ENCODE measurements at places on chromosomes 7 and 10.

DNA sequence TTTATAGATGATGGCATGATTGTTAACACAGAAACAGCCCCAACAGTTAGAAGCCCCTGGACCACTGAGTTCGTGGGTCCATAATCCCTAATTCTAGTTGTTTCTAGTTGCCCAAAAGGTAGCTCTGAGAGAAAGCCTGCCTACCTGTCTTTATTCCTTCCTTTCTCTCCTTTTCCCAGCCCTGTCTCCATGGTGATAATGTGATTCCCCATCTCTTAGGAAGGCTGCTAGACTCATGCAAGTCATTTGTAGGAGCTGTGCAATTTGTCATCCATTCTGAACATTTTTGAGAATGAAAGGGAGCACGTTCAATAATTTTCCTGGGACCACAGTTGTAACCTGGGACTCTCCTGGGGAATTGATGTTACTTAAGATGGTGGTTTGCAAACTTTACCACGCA is 183.4 kb downstream of the EMX2 start:
- no peak for DNase-seq

- no peak for DNase-seq
Observed at GRCh38 chr10:1153805-1154351, 97.7 kb downstream of the WDR37 start.

DNA sequence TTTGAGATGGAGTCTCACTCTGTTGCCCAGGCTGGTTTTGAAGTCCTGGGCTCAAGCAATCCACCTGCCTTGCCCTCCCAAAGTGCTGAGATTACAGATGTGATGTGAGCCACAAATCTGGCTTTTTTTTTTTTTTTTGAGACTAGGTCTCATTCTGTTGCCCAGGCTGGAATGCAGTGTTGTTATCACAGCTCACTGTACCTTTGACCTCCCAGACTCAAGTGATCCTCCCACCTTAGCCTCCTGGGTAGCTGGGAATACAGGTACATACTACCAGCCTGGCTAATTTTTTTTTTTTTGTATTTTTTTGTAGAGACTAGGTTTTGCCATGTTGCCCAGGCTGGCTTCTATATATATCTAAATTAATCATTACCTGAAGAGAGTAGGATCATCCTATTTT is 62.4 kb downstream of the HIF1AN start:
- DNase-seq = no peak

DNA sequence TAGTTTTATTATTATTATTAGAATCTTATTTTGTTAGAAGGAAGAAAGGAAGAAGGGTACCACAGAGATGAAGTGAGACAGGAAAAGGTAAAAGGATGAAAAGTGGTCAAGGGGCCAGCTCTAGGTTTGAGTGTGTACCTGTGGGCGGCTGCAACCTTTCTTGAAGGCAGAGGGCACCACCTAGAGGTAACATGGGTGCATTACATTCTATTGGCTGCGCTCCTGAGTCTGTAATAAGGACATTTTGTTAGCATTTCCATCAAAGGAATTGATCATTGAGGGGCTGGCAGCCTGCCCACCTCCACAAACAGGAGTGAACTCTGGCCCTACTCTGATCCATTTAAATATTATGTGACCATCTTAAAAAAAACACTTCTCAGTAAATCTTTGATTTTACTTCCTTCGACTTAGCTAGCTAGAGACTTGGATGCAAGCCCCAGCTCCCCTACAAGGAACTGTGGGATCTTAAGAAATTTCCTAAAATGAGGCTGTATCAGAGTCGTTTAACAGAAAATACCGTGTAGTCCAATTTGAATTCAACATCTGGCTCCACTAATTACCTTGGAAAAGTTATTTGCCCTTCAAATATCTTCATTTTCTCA is 610.4 kb downstream of the IPMK start:
- no peak for DNase-seq

DNA sequence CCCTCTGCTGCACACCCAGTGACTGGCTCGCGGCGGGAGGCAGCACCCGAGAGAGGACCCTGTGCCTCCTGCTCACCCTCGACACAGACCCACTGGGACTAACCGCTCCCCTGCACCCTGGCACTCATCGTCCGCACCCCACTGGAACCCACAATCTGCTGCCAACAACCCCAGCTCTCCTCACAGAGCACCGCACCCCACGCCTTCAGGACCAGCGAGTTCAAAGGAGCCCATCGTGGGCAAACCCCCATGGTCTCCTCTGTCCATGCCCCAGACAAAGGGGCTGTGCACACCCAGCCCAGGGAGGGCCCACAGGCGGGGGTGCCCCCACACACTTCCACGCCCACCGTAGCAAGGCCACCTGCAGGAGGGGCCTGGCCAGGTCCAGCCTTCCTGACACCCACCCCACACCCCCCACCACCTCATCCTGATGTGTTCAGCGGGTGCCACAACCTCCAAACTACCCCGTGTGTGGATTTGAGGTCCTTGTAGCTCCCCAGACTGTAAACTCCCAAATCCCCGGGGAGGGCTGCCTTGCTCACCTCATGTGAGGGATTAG is 14.0 kb downstream of the RASGEF1A start:
- no peak for DNase-seq

DNA sequence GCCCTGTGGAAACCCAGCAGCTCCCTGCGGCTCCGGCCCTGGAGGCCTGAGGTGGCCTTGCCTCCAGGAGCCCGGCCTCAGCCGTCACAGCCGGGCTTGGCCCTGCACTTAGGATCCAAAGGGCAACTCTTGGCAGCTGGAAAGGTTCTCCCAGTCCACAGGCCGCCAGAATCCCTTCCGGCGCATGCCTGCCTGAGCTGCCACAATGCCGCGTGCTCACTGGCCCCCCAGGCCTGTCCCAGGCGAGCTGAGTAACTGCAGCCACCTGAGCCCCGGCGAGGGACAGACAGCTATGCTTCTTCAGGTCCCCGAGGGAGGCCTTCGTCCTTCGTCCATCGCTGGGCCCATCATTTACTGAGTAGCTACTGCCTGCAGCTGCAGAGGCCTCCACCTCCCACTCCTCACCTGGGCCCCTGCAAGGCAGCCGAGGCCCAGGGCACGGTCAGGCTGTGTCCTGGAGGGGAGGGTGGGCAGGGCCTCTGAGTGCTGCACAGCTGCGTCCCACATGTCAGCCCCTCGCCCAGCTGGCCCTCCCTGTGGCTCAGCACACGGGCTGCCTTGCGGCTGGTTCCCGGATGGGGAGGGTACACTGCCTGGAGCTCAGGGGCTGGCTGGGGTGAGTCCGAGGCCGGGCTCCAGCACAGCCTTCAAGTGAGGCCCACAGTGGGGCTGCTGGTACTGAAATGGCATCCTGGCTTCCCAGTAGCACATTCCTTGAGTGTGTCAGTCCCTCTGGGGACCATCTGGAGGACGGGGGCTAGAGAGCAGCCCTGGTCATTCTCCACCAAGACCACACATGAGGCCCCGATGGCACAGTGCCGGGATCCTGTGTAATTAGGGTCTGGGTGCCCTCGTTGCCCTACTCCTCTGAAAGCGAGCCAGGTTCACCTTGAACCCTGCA is 172.5 kb downstream of the ELFN1 start:
- DNase-seq = no peak

GRCh38 chr10:16915300-16915699 is 98.1 kb upstream of the RSU1 start:
- no peak for DNase-seq

DNA sequence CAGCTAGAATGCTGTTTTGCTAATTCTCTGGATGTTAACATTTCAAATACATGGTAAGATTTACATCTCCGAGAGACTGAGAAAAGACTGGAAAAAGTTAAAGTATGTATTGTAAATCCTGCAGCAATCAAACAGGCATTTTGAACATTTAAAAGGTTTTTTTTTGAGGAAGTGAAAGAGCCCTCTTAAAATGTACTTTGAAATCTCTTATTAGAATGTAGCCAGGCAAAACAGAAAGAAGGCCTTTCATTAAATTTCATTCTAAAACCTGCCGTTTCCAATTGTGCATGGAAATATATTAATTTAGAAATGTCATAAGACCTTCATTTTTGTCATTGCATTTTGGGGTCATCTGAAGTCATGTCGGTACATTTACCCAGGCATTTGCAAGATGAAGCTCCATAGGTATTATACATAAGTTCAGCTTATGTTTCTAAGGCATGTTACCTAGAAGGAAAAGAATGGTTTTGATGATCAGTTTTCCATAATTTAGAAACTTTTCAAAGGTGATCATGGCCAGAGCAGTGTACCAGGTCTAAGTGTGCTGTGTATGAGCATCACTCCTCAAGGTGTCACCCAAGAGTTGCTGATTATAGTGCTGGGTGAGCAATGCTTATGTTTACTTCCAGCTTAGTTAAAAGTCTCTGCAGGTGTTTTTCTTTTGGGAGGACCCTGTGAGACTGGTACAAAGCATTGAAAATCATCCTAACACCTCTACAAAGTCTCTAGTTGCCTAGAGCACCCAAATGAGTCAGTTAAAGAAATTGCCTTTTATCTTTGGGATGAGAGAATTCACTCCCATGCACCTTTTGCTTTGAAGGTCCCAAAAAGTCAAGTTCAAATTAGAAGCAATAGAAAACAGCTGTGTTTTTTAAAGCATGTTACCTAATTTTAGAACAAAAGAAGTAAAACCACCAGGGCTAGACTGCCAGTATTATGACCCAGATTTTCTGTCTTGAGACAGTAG is 7.1 kb downstream of the ZNF736 start:
- DNase-seq = no peak

DNA sequence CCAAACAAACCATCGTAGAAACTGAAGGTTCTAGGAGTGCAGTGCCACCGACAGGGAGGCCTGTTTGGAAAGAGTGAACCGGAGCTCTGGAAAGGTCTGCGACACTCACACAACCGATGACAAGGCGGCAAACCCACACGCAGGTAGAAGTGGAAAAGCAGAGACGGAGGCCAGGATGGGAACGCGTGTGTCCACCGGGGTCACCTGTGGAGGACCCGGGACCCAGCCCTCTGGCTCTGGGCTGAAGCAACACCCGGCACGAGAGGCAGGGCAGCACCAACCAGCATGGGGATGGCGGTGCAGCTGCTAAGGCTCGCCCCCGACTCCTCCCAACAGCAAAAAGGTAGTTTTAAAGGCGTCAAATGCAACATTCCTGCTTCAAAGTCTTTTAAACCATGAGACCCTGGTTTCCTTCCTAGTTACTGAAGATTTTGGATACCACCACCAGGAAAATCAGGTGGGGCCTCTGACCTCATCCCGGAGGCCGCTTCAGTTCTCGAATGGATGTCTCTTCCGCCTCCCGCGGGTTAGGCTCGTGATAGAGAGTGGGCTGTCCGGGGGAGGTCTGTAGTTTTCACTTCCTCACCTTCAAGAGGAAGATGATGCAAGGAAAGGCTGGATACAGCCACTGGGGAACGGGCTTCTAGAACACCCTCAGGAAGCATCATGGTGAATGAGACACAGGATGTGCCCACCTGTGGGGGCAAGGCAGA is 115.5 kb downstream of the SMURF1 start:
- no peak for DNase-seq

DNA sequence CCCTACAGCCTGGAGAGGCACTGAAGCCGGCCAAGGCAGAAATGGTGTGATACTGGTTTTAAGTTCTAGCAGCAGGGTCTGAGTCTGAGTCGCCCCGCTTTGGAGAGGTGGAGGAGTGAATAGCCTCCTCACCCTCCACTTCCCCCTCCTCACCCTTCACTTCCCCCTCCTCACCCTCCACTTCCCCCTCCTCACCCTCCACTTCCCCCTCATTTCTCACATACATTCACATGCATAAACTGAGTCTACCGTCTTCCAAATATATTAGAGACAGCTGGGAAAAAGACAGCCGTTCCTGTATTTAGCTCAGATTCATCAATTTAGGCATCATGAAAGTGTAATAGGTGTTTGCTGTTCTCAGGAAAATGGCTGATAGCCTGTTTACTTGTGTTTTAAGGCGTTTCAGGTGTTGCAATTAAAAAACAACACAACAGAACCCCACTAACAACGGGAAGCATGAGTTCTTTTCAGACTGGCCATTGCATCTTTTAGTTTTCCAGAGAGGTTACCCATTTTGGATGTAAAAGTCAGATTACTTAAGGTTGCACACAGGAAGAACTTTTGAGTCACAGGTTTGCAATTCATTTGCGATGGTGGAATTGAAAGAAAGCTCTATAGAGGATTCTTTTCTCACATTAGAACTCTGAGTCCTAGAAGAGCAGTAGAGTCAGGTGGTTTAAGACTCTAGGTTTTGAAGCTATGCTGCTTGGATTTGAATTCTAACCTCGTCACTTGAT is 861 bp downstream of the NRBF2 start:
- DNase-seq = no peak

DNA sequence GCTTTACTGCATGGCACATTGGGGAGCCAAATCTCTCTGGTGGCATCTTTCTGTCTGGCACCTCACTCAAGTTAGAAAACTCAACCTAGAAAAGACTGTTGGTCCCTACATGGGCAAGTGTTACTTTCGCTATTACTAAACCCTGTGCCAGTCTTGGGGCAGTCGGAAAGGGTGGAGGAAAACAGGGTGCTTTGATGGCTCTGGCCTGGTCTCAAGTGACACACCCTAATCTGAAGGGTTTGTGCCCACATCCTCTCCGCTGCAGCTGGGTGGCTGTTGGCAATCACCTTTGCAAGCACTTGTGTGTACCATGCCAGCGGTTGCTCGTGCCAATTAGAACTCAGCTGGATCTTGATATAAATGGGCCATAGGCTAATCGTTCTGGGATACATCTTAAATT is 159.8 kb upstream of the ITGB1 start:
- DNase-seq = no peak

DNA sequence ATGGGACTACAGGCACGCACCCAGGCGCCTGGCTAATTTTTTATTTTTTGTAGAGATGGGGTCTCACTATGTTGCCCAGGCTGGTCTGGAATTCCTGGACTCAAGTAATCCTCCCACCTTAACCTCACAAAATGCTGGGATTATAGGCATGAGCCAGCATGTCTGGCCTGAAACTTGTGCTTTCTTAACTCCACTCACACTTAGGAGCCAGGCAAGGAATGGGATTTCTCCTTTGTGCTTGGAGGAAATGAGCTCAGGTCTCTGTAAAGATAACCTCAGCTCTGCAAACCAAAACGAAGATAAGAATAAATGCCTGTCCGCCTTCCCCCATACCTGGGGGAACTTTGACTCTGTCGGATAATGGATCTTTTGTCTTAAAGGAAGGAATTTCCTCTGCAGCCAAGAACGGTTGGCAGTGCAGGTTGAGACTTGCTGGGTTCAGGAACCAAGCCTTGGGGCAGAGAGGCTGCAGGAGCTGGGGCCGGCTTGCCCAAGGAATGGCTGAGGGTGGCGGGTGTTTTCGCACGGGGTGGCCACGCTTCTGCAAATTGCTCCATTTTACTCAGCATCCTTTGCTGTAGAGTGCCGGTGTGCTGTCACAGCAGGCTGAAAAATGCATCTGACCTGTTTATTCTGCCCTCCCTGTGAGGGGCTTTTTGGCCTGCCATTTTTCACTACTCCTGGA is 174.2 kb downstream of the KIAA1217 start:
- DNase-seq = no peak

- DNase-seq = no peak
Observed at GRCh38 chr10:123205041-123205440, 50.8 kb downstream of the BUB3 start.

GRCh38 chr7:50717181-50717580 is 65.5 kb downstream of the GRB10 start:
- no peak for DNase-seq

Measured in esophagus squamous epithelium (tissue), 5 donors.